ENCODE measurements at places on chromosomes 12 and 14.

DNA sequence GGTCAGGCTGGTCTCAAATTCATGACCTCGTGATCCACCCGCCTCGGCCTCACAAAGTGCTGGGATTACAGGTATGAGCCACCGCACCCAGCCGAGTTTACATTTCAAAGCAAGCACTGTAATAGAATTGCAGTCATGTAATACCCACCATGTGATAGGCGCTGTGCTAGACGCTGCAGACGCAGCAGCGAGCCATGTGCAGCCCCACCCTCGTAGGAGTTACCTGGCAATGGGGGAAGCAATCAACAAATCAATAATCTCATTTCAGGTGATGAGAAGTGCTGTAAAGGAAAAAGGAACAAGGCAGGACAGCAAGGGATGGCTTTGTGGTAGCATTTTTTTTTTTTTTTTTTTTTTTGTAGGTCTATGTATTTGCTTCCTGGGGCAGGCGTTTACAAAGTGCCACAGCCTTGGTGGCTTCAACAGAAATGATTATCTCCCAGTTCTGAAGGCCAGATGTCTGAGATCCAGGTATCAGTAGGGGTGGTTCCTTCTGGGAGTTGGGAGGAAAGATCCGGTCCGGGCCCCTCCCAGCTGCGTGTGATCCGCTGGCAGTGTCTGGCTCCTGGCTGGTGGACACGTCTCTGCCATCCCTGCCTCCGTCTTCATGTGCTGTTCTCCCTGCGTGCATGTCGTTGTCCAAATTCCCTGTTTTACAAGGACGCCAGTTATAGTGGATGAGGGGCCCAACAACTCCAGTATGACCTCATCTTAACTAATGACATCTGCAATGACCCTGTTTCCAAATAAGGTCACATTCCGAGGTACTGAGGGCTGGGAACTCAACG lies 72.8 kb downstream of the TNFAIP2 start:
- DNase-seq: no peak

DNA sequence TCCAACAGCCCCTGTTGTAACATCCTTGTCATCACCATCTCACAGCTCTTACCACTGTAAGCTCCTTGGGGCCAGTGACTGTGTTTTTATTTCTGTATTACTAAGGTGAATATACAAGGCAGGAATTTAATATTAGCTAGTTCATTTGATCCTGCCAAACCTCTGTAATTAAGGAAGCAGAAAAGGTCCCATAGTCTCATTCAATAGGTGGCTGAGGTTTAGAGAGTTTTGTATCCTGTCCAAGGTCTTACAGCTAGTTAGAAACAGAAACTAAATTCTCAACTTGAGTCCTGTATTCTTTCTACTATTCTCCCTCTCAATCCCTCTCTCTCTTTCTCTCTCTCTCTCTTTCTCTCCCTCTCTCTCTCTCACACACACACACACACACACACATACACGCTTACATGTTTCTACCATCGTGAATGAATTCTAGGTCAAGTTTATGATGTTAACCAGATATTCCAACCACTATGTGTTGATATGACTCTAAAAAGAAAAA lies 543 bp upstream of the GLIPR1 start:
- no peak for DNase-seq

- no peak for DNase-seq
Measured at GRCh38 chr14:99026471-99026870, 245.5 kb downstream of the BCL11B start.

DNA sequence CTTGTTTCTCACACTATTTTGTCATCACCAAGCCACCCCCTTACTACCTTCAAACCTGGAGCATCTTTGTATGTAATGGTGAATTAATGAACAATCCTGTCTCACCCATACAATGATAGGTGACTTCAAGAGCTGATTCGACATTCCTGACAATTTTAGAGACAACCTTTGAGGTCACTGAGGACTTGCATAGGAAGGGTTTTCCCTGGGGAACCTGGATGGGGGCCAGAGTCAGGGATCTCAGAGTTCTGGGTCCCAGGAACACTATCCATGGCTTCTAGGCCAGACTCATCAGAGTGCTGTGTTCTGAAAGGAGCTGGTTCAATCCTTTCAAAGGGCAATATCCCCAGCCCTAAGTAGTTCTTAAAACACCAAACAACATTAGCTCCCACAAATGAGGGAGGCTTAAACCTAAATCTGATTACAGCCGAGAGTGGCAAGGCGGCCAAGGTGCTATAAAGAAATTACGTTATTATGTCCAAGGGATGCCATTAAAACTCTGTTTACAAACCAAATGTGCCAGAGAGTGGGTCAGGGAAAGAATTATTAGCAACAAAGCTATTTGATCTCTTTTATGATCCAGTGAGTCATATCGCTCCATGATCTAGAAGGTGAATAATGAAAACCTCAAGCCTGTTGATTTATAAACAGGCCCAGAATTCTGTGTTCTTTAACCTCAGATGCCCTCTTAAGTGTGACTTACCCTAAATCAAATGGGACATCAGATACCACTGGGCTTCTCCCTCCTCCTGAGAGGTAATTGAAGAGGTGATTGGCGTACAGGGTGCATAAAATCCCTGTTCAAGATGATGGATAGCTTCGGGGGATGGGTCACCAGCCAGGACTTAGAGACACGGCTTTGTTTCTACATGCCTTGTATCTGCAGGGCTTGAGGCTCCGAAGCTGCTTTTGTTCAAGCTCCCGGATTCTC lies 230.2 kb upstream of the TBX3 start:
- no peak for DNase-seq

- DNase-seq: peak; percentile 81
Measured at GRCh38 chr12:131454418-131455217, 256.3 kb upstream of the SFSWAP start.

GRCh38 chr12:130813949-130814348 lies 25.1 kb downstream of the STX2 start:
- no peak for DNase-seq

DNA sequence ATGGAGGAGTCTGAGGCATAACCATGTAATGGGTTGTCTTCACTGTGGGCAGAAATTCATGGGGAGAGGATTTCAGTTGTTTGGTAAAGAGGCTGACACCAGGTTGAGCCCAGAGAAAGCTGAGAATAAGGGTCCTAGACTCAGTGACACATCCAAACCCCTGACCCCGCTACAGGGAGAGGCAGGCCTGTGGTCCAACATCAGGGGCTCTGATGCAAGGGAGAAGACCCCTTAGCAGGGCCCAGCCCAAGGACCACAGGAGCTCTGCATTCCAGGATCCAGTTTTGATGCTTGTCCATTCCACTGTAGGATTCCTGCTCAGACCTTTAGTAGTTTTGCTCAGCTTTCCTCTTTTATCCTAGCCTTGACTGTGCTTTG lies 15.5 kb downstream of the GPR68 start:
- DNase-seq: no peak

GRCh38 chr14:105269405-105269804 lies 21.1 kb downstream of the BTBD6 start:
- DNase-seq: no peak

GRCh38 chr14:69040353-69040752 lies 61.3 kb upstream of the ACTN1 start:
- no peak for DNase-seq

GRCh38 chr14:49863487-49864281 lies 11.1 kb upstream of the NEMF start:
- no peak for DNase-seq

DNA sequence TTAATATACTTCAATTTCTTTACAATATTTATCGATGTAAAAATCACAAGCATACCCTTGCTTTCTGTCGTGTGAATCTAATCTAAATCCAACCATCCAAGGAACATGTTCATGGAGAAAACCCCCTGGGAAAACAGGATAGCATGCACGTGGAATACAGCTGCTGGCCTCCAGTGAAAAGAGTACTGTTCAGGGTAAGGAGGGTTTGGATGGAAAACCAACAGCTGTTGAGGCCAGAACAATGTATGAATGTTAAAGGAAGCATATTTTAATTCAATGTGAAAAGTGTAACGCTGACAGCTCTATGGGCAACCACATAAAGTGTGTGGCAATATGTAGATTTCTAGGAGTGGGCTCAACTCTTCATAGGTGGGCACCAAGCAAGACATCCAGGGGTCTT lies 344.0 kb downstream of the TMEM132D start:
- no peak for DNase-seq

DNA sequence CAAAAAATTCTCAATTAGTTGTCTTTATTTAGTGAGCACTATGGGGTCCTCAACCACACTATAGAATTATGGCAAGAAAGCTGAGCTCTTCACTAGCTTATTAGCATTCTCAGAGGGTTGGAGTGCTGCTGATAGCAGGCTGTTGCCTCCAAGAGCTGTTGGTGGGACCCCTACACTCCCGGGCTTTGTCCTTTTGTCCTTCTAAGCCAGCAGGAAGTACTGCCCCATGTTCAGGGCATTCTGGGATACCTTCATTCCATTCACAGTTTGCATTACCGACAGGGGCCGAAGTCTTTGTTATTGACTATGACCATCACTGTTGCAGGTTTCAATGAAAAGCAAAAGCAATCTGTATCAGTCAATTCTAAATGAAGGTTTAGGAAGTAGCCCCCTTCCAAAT lies 89.5 kb upstream of the OTX2 start:
- peak; percentile 30 for DNase-seq

DNA sequence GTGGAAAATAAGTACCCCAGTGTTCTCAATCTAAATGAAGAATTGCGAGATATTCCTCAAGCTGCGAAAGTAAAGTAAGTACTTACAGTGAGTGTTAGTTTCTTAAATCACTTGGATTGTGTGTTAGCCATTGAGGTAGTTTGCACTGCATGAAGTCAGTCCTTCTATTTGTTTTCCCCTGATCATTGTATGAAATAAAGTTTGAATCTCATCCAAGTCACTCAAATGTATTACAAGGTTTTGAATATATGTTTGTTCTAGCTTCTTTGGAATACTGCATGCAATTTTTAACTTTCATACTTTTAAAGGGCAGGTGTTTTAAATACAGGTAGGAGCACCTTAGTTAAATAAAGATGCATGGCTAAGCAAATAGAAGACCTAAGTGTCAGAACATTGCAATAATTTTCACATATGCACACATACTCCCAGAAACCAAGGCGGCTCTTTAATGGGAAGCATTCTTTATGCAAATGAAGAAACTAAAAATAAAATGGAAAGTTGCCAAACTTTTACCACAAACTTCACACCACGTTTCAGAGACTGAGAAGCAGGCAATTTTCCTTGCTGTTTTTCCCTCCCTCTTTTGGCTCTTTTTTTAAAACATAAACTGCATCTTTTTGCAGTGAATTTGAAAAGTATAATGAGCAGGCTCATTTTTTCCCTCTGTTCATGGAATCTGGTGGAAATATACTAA lies 105.6 kb downstream of the GPR135 start:
- DNase-seq: no peak

- DNase-seq: no peak
Measured at GRCh38 chr14:34883954-34884353, 8.8 kb upstream of the BAZ1A start.

GRCh38 chr14:54681811-54682261 lies 114.9 kb downstream of the SAMD4A start:
- no peak for DNase-seq

DNA sequence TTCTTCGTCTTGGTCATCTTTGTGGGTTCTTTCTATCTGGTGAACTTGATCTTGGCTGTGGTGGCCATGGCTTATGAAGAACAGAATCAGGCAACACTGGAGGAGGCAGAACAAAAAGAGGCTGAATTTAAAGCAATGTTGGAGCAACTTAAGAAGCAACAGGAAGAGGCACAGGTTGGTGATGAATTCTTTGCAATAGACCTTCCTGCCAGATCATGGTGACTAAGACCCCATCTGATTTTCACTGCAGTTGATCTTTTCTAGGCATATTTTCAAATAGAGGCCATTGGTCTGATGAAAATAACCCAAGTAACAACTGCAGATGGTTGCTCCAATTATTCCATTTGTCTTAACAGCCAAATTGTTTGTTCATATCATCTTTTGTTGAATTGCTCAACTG lies 114.4 kb downstream of the SCN8A start:
- DNase-seq: no peak

GRCh38 chr14:61342486-61342885 lies 21.1 kb downstream of the PRKCH start:
- DNase-seq: no peak

DNA sequence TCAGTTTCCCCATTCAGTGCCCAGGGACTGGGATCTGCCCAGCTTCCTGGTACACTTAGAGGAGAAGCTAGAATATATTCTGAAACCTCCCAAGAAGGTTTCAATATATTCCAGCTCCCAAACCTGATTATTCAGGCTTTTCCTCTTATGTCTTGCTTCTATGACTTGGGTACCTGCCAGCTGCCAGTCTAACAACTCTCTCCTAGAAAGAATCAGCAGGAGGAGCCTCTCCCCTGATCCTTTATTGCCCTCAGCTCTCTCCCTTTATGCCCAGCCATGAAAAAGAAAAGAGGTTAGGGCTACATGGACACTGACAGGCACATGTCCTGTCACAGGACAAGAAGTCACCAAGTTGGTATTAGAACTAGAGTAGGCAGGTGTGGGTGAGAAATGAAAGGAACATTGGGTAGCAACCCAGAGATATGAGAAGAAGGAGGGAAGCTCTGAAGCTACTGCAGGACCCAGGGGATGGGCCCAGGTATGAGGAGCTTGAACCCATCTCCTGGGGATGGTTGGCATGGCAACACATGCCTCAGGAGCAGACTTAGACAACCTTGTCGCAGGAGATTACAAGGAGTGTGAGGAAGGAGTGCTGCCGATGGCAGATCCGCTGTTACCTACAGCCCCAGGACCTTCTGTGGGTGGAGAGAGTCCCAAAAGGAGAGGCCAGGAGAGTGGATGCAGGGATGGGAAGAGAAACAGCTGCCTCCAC lies 2.0 kb upstream of the CACNB3 start:
- DNase-seq: no peak

DNA sequence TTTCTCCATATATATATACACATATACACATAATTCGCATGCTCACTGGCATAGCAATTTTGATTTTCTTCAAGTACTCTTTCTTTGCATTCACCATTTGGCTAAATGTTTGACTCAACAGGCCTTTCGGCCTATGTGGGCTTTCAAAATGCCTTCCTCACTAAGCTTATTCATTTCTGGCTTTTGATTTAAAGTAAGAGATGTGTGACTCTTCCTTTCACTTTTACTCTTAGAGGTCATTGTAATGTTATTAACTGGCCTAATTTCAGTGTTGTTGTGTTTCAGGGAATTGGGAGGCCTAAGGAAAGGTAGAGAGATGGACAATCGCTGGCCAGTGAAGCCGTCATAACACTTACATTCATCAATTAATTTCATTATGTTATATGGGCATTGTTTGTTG lies 14.5 kb upstream of the KLRD1 start:
- DNase-seq: no peak

- no peak for DNase-seq
Measured at GRCh38 chr12:69981881-69982475, 157.0 kb downstream of the MYRFL start.

DNA sequence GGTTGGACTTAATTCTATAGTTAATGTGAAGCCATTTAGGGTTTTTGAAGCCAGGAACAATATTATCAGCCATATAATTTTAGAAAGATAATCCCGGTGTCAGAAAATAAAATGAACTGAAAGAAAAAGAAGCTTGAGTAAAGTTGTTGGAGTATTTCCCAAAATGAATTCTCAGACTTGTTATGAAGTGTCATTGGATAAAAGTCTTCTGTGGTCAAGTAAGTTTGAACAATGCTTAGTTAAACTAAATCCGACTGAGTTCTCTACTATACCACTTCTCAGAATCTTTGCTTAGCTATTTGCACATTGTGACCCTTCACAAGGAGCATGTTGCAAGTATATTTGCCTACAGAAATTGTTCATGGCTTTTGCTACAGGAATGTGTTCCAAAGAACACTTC lies 17.5 kb upstream of the FLRT2 start:
- DNase-seq: no peak

GRCh38 chr12:75270157-75270556 lies 60.0 kb downstream of the CAPS2 start:
- no peak for DNase-seq
